ENCODE measurements at places on chromosomes 2 and 18.

DNA sequence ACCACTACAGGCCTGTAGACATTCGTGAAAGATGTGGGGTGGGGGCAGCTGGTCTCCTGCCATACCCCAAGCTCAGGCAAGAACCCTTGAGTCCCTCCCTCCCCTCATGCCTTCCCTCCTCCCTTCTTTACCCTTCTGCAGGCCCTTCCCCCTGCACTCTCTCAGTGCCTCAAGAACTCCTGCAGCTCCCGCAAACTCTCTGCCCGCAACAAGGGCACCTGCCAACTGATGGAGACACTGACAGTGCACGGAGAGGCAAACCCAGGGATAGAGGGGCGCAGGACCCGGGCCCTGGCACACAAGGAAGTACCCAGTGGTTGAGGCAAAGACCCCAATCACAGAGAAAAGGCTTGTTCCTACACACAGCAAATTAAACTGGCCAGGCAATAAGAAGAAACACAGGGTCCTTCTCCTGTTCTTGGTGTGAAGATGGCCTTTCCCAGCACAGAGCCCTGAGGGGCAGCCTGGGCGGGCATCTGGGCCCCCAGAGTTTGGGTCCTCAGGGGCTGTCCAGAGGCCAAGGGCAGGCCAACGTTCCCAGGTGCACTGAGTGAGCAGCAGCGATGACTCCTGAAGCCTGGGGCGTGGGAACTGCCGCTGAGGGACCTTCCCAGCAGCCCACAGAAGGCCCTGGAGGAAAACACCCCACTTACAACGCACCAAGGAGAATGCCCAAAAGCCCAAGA lies 1.6 kb downstream of the TEKT4 start:
- DNase-seq: no peak

DNA sequence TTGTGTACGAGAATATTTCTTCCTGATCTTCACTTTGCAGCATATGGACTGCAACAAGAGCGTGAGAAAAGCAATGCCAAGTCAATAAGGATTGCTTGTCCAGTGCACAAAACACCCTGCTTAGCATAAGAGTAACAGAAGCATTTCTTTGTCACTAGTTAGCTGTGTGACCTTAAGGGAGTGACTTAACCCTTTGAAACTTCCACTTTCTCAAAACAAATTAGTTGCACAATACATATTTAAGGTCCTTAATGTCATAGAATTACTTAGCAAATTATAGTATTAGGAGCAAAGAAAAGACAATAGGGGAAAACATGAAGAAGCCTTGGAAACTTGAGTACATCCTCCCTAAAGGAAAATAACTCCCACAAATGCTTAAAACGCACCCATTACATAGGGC lies 230.1 kb downstream of the RNF152 start:
- no peak for DNase-seq

DNA sequence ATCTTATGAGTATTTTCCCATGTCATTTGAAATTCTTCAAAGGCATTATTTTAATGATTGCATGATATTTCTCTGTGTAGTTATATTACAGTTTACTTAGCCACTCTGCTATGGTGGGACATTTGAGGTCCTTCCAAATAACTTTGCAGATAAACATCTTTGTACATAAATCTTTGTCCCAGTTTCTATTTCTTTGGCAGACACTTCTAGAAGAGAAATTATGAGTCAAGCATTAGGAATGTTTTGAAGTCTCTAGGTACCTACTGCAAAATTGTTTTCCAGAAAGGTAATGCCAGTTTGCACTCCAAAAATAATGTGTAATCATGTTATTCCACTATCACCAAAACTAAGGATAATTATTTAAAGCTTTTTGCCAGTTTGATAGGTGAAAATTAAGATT lies 149.7 kb downstream of the EN1 start:
- no peak for DNase-seq

- peak; percentile 93 for DNase-seq
Observed at GRCh38 chr2:233976690-233977294, 59.6 kb downstream of the TRPM8 start.

- no peak for DNase-seq
Observed at GRCh38 chr2:113976277-113976928, 86.5 kb downstream of the ACTR3 start.

DNA sequence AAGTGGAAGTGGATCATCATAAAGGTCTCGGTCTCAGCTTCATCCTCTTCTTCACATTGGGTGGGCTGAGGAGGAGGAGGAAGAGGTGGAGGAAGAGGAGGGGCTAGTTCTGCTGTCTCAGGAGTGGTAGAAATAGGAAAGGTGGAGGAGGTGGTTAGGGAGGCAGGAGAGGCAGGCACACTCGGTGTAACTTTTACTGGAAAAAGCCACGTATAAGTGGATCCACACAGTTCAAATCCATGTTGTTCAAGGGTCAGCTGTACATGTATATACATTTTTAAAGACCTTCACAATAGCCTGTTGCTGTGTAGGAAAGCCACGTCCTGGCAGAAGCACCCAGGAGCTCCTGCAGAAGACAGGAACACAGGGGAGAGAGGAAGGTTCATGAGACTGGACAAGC lies 110.3 kb upstream of the RAB12 start:
- no peak for DNase-seq

DNA sequence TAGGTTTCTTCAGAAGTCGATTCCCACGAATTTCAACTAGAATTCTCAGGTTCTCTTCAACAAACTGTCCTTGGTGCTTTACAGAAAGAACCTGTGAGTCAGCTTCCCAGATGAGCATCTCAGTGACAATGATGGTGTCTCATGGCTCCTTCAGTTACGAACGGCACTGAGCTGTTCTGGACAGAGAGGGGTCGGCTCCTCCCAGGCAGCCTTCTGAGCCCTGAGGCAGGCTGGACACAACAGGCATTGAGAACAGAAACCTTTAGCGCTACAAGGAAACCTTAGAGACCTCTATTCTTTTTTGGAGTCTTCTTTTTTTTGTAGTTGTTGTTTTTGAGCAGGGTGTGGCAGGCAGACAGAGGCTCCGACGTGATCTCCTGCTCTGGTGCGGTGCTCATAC lies 35.1 kb upstream of the ALKAL2 start:
- no peak for DNase-seq

DNA sequence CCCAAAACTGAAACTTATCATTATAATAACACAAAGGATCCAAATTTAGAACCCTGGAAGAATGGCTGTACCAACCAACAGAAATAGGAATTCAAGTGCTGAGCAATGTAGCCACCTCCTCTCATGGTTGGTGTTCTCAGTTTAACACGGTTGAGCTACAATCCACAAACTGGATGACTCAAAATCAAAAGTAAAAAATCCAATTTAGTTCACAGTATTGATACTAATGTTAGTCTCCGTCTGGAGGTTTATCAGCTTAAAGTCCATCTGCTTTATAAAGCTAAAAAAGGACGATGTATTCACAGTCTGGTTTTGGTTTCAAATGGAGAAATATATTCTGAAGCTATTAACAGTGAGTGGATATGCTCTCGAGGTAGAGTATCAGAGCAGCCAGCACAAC lies 40.5 kb downstream of the CNTNAP5 start:
- no peak for DNase-seq

GRCh38 chr2:239128706-239129105 lies 272.1 kb downstream of the HDAC4 start:
- no peak for DNase-seq

GRCh38 chr18:35203067-35203466 lies 37.8 kb upstream of the ZNF397 start:
- DNase-seq: no peak

GRCh38 chr2:29006092-29006979 lies 25.2 kb downstream of the TOGARAM2 start:
- no peak for DNase-seq

- no peak for DNase-seq
Observed at GRCh38 chr18:48819781-48820482, 130.8 kb downstream of the SMAD7 start.

DNA sequence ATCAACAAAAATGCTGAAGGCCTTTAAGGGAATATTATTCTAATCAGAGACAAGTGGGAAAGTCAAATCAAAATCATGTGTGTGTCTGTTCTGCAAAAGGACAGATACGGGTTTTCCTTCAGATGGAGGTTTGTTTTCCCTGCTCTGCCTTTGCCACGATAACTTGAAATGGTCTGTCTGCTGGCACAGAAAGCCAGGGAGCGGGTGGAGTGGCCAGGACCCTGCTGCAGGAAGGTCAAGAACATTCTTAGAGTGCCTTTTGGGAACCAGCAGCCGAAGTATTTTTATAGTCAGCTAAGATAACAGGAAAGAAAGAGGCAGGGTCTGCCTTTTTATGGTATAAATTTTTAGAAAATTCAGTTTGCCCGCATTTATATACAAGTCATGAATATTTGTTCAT lies 234.2 kb downstream of the LTBP1 start:
- no peak for DNase-seq

GRCh38 chr2:204732019-204732418 lies 186.7 kb downstream of the PARD3B start:
- DNase-seq: no peak

DNA sequence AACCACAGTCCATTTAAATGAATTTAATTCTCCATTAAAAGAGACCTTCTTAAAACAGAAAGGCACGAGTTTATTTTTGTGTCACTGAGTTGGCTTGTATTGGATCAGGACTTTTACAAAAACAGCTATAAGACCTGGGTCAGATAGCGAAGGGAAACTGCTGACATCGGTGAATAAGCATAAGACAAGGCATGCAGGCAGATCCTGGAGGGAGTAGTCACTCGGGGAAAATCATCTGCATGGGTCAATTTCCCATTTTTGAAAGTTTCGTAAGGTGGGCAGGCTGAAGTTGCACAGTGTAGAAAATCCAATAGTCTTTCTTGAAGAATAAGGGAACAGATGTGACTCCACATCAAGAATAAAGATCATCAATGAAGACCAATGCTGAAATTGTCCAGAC lies 12.9 kb downstream of the IL36B start:
- DNase-seq: no peak

GRCh38 chr2:238259061-238260020 lies 19.5 kb upstream of the HES6 start:
- DNase-seq: no peak

DNA sequence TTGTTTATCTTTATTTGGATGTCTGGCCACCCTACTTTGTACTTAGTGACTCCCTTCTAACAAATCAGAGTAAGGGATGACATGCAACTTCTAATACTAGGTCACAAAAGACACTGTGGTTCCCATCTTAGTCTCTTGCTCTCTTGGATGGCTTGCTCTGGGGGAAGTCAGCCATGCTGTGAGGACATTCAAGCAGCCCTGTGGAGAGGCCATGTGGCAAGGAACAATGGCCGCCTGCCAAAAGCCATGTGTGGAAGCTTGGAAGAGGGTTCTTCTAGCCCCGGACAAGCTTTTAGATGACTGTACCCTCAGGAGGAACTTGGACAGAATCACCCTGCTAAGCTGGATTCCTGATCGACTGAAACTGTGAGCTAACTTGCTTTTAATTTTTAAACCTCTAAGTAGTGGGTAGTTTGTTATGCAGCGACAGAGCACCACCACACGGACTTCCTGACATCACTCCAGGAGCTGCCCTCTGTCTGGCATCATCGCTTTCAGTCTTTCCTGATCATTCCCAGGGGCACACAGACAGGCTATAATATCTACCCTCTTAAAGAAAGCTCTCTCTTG lies 116.8 kb upstream of the ODC1 start:
- peak; percentile 72 for DNase-seq

- no peak for DNase-seq
Observed at GRCh38 chr18:68944826-68945225, 146.9 kb downstream of the CCDC102B start.

DNA sequence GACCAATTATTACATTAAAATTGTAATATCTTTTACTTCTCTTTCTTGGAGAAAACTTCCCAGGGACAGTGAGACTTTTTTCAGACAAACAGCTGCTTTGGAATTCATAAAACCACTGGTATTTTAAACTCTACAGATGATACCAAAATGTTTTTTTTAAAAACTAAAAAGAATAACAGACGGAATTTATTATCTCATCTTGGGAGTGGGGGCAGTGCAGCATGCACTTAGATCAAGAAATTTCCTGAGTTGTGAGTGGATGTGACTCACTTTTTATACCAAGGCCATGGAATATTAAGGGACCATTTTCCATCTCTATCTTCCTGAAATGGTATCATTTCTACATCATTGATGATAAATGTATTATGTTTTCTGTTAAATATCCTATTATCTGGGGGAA lies 422.8 kb upstream of the HNRNPA3 start:
- no peak for DNase-seq

DNA sequence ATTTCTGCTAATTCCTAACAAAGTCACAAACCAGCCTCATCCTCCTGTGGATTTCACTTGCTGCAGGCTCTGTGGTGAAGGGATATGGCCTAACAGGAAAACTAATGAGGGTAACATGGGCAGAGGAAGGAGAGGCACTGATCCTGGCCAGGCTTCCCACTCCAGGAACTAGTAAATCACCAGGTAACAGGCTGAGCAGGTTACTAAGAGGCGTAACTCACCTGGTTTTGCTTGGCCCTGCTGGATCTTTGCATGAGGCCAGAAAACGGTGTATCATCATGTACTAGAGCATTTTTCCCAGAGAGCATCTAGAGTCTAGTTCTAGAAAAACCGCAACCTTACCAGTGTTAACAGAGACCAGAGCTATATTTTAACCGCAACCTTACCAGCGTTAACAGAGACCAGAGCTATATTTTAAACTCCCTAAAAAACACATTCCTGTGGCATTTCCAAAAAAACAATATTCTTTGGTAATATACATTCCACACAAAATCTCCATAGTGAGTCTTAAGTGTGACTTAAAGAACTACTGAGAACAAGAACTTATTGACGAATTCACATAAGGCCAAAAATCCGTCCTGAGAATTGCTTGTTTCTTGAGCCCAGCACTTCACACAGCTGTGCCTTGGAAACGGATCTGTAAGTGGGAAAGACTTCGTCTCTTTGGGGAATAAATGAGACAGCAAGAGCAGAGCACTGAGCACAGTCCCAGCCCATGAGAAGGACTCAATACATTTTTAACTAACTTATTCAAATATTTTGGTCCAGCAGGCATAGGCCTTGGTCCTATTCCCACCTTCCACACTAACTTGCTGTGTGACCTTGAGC lies 43.4 kb downstream of the DPP4 start:
- DNase-seq: no peak

GRCh38 chr18:67639872-67640271 lies 123.4 kb upstream of the DSEL start:
- DNase-seq: no peak

DNA sequence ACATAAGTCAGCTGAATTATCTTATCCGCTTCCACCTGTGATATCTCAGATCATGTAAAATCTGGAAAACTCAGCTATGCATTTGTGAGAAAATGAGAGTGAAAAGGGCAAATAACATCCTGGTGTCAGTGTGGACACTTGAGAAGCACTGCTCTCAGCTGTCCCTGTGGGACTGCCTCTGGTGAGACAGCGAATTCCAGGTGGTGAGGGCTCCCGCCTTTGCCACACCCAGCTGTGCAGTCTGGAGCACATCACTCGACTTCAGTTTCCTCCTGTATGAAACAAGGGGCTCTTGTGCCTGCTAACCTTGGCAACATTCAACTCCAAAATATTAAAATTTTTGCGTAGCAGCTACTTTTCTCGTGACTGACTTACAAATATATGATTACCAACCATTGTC lies 194.9 kb upstream of the BOD1L2 start:
- no peak for DNase-seq

GRCh38 chr18:3593904-3594759 lies 144.2 kb downstream of the TGIF1 start:
- DNase-seq: peak; percentile 95

Measured in cerebellar cortex (tissue), 1 donor.